ENCODE measurements at places on chromosomes 5 and 9.

- no peak for DNase-seq
Measured at GRCh38 chr5:131857388-131857787, 60.6 kb upstream of the FNIP1 start.

GRCh38 chr5:32258424-32258823, 54.3 kb downstream of the MTMR12 start:
- DNase-seq = no peak

GRCh38 chr9:68472119-68472518, 68.6 kb downstream of the TMEM252 start:
- DNase-seq = no peak

DNA sequence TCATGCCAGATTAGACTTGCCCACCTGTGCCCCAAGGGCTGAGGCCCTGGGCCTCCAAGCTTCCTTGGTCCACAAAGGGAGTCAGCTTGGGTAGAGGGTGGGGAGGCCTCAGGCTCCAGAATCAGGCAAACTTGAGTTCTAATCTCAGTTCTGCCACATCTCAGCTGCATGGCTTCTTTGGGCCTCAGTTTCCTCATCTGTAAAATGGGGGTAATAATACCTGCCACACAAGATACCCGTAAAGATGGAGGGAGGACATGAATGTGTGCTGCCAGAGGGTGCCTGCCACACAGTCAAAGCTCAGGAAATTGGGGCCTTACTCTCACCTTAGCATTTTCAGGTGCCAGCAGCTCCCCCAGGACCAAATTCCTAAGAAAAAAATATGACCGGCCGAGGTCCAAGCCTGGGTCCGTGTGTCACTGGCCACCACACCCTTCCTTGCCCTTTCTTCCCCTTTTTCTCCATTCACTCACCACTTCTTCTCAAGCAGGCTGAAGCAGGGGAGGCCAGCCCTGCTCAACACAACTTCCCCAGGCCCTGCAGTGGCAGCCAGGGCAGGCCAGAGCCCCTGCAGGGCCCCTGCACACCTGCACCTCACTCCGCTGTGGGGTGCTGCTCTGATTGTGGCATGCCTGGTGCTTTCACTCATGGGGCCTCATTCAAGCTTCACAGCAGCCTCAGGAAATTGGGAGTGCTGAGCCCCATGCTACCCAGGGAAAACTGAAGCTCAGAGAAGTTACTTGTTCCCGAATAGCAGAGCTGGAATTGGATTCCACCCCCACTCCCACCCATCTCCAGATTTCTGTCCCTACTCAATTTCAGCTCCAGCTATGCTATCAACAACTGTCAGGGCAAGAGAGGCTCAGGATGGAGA, 3.9 kb downstream of the RGS14 start:
- no peak for DNase-seq

DNA sequence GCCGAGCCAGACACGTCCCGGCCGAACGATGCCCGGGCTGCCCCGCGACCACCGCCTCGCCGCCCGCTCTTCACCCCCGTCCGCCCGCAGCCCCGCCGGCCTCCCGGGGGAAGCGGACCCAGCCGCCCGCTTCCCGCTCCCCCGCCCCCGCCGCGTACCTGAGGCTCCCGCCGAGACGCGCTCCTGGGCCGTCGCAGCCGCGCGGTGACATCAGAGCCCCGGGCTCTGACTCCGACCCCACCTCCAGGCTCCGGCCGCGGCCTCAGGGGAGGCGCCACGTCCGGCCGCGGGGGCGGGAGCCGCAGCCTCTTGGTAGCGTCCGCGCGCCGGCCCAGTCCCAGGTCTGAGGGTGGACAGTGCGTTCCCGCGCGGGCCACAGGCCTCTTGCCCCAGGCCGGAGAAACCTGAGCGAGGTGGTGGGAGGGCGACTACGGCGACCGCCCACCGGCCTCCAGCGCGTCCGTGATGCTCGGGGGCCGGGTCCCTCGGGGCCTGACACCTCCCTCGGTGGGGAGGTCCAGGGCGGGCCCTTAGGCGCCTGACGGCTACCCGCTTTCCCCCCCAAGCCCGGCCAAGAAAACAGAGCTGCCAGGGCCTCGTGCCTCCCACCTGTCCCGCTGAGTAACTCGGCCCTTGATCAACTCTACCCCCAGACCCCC, at the start of gene SHROOM1:
TSS of gene SHROOM1 (minus strand) at position 212 of the 659 bp plus-strand sequence. CDS start 4,507 bp downstream, outside the sequence.
- no peak for DNase-seq

DNA sequence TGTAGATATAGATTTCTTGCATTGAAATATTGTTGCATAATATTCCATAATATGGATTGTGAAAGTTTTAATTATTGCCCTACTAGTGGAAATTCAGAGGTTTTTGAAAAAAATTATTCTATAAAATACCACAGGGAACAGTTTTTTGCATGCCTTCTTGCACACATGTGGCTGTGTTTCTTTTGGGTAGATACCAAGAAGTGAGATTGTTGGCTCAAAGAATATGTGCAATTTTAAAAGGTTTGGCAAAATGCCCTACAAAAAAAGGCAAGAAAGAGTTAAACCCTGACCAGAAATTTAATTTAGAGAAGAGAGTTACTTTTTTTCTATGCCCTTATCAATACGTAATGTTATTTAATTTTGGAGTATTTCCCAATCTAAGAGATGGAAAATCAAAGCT, 270.8 kb upstream of the DAPK1 start:
- no peak for DNase-seq

All from activated CD4-positive, alpha-beta T cell treated with anti-CD3 and anti-CD28 coated beads, Interleukin-2, amount 50 U/mL, for 24 hours (primary cell).